CD4-positive, alpha-beta T cell treated with Interferon gamma for 1 hour (primary cell): ENCODE measurements at places on chromosomes 4 and X.

DNA sequence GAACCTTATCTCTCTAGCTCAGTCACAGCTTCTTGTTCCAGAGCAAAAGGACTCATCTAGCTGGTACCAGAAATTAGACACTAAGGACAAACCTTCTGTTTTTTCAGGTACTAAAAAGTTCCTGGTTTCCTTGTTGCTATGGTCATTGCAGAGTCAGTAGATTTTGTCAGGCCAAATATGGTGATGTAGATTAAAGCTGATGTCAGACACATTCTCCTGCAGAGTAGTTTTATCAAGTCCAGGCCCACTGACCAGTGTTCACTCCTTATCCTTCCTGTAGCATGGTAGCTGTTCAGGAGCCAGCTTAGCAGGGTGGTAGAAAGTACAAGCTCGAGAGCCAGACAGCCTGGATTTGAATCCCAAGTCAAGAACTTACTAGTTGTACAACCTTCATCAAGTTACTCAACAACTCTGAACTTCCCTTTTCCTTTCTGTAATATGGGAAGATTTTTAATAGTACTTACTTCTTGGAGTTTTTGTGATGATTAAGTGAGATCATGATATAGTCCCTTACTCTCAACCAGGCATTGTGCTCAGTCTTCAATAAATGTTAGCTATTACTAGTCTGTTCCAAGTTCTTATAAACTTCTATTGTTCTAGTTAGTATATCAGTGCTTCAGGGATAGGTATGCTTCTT is 17.9 kb downstream of the OCRL start:
- no peak for DNase-seq

DNA sequence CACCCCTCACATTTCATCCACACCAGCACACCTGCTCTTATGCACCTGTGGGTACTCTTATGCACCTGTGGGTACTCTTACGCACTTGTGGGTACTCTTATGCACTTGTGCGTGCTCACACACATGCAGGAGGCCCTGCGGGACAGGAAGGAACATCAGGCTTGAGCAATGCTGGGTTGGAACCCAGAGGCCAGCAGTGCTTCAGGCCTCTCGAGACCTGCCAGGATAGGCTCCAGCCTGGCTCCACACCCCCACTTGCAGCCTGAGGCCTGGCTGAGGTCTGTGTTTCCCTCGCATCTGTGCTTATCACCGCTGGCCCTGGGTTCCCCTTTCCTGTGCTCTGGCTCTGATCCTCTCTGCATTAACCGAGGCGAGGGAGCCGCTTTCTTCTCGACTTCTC is 34.7 kb downstream of the SORCS2 start:
- DNase-seq = no peak

GRCh38 chr4:112431158-112431557 is 84.8 kb downstream of the NEUROG2 start:
- no peak for DNase-seq

- no peak for DNase-seq
Measured at GRCh38 chr4:3462321-3462789, 751 bp upstream of the DOK7 start.
